Endodermal cell (in vitro differentiated cells): ENCODE measurements at places on chromosomes 5 and 9. TPM values are rescaled to one million over a fixed set of nuclear protein-coding genes. Genes with fewer than 3 reads are reported as not detected.
A peak's percentile ranks its signal among the peaks of the same experiment; 100 is the strongest.

- H3K27ac ChIP-seq = no peak overlapping the region
- no peaks in the 10 kb centered on the region for H3K27me3 ChIP-seq
- H3K4me3 ChIP-seq = no peak overlapping the region
- H3K36me3 ChIP-seq = peaks cover 8% of the 10 kb centered on the region
- H3K4me1 ChIP-seq = no peaks in the 10 kb centered on the region
These were observed 20.0 kb downstream of the F2R start for GRCh38 chr5:76735762-76736545.

DNA sequence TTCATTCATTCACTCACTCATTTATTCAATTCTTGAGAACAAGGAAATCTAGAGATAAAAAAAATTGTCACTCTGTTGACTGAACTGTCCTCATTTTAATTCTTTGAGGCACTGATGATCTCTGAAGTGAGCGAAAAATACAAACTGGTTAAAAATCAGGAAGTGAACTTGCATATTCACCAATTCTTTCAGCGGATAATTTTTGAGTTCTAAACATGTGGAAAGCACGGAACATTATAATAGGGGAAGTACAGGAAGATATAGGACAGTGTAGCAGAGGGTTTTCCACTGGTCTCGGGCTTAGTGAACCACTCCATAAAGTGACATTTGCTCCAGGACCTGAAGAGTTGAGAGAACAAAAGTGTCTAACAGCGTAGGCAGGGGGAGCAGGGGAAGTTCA lies 169.5 kb downstream of the TLR4 start:
- no peaks in the 10 kb centered on the region for H3K4me1 ChIP-seq
- H3K36me3 ChIP-seq = no peaks in the 10 kb centered on the region
- no peak overlapping the region for H3K27ac ChIP-seq
- no peak overlapping the region for H3K4me3 ChIP-seq

- H3K4me1 ChIP-seq = no peaks in the 10 kb centered on the region
- no peaks in the 10 kb centered on the region for H3K36me3 ChIP-seq
- H3K27ac ChIP-seq = no peak overlapping the region
- no peak overlapping the region for H3K4me3 ChIP-seq
These were observed 4.9 kb upstream of the AMACR start for GRCh38 chr5:34012791-34013190.

GRCh38 chr5:131595088-131596033 lies 39.7 kb downstream of the RAPGEF6 start:
- no peaks in the 10 kb centered on the region for H3K27me3 ChIP-seq
- peaks cover 10% of the 10 kb centered on the region for H3K36me3 ChIP-seq
- DNase-seq = no peak
- H3K4me1 ChIP-seq = no peaks in the 10 kb centered on the region
- H3K27ac ChIP-seq = no peak overlapping the region
- H3K4me3 ChIP-seq = no peak overlapping the region

DNA sequence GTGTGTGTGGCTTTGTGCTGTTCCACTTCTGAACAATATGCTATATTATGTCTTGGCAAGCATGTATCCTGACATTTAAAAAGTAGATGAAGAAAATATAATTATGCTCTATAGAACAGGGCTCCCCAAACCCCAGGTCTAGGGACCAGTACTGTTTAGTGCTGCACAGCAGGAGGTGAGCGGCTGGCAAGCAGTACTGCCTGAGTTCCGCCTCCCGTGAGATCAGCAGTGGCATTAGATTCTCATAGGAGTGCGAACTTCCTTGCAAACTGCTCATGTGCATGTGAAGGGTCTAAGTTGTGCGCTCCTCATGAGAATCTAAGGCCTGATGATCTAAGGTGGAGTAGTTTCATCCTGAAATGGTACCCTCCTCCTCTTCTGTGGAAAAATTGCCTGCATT lies 979.1 kb upstream of the CTNND2 start:
- H3K36me3 ChIP-seq = no peaks in the 10 kb centered on the region
- no peaks in the 10 kb centered on the region for H3K4me1 ChIP-seq

DNA sequence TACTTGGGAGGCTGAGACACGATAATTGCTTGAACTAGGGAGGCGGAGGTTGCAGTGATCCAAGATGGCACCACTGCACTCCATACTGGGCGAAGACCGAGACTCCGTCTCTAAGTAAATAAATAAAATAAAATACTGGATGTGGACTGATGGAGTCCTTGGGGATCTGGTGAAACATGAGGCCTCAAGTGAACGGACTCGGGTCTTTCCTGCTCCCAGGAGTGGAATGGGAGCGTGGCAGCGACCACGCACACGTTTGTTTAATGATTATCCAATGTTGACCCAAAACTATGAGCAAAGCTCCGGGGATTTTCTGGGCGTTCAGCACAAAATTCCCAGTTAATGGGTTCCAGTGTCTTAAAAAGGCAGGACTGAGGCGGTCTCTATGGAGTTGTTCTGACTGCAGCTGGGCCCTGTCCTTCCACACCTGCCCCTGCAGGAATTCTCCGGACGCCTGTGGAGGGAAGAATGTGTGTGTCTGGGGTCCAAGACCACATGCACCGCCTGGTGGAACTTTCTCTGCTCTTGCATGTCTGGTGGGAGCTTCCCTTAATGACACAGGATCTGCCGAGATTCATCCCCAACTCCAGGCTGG lies 26.6 kb downstream of the NEK6 start:
- H3K4me1 ChIP-seq = no peaks in the 10 kb centered on the region
- DNase-seq = no peak
- H3K27me3 ChIP-seq = no peaks in the 10 kb centered on the region
- H3K36me3 ChIP-seq = peaks cover 1% of the 10 kb centered on the region
- H3K4me3 ChIP-seq = no peak overlapping the region

DNA sequence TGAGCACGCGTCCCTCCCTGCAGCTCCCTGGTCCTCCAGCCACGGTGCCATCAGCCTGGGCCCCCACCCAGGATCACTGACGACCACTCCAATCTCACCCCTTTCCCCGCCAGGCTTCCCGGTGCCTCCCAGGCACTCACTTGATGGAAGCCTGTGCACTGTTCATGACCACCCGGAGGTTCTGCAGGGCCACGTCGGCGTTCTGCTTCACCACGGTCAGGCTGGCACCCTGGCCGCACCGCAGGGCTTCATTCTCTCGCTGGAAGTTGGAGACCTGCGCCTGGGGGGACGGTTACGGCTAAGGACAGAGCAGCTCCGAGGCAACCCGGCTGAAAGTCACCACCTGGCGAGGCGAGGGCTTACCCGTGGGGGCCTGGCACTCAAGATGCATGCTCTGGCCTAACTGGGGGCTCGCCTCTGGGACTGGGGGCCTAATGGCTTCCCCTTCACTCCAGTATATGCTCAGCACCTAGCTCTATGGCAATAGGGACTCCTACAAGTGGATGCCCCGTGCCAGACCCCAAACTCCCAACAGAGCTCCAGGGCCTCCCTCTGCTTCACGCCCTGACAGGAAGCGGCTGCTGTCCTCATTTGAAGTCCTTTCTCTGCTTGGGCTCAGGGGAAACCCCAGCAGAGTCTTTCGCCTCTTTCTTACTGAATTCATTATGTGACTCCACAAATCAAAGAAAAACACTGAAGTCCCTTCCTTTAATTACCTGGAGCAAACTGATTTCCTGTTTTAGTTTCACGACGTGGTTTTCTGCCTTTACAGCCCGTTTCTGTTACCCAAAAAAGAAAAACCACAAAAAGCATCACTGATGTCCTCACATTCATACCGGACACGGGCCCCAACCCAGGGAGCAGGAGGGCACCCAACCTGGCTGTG lies 4.2 kb upstream of the SNAPC4 start:
- H3K36me3 ChIP-seq = peaks cover 47% of the 10 kb centered on the region
- no peak overlapping the region for H3K27ac ChIP-seq
- H3K4me3 ChIP-seq = no peak overlapping the region
- no peak for DNase-seq

- H3K36me3 ChIP-seq = no peaks in the 10 kb centered on the region
- no peak for DNase-seq
- H3K27ac ChIP-seq = no peak overlapping the region
- no peak overlapping the region for H3K4me3 ChIP-seq
- no peaks in the 10 kb centered on the region for H3K4me1 ChIP-seq
These were observed 216.6 kb downstream of the SGCD start for GRCh38 chr5:156543348-156544145.

DNA sequence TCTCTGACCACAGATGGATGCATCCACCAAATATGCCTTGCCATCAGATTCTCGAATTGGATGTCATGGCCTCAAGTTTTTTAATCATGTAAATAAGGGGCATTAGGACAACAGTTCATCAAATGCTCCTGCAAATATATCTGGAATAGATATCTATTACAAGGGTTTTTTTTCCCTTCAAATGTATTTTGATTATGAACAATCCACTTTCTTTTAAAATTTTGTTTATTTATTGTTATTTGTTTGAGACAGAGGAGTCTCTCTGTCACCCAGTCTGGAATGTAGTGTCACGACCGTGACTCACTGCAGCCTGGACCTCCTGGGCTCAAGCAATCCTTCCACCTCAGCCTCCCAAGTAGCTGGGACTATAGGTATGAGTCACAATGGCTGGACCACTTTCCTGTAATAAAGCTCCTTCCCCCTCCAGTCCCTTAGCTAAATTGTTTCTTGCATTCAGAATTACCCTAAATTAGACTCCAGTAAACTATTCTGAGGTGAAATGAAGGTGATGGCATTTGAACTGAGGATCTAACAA lies 1412.1 kb downstream of the EFNA5 start:
- H3K27ac ChIP-seq = no peak overlapping the region
- no peaks in the 10 kb centered on the region for H3K36me3 ChIP-seq
- no peak overlapping the region for H3K4me3 ChIP-seq
- DNase-seq = no peak
- H3K4me1 ChIP-seq = no peaks in the 10 kb centered on the region
- no peaks in the 10 kb centered on the region for H3K27me3 ChIP-seq

GRCh38 chr5:96220610-96221390 lies 212.2 kb downstream of the PCSK1 start:
- H3K27me3 ChIP-seq = no peaks in the 10 kb centered on the region
- DNase-seq = no peak
- H3K27ac ChIP-seq = no peak overlapping the region
- H3K4me3 ChIP-seq = no peak overlapping the region
- no peaks in the 10 kb centered on the region for H3K36me3 ChIP-seq
- no peaks in the 10 kb centered on the region for H3K4me1 ChIP-seq

DNA sequence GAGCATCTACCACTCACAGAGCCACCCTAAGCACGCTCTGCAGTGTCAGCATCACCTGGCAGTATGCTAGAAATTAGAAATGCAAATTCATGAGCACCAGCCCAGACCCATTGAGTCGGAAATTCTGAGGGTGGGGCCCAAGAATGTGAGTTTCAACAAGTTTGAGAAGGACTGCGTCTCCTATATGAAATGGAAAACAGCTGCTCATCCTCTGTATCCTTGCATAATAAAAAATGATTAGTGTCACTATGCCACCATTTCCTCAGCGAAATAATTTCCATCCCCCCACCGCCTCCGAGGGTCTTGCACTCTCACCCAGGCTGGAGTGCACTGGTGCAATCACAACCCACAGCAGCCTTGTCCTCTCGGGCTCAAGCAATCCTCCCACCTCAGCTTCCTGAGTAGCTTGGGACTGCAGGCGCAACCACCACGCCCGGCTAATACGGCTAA lies 1.3 kb upstream of the IQGAP2 start:
- H3K4me1 ChIP-seq = no peaks in the 10 kb centered on the region
- DNase-seq = no peak
- H3K4me3 ChIP-seq = peak overlapping the region; percentile 88

DNA sequence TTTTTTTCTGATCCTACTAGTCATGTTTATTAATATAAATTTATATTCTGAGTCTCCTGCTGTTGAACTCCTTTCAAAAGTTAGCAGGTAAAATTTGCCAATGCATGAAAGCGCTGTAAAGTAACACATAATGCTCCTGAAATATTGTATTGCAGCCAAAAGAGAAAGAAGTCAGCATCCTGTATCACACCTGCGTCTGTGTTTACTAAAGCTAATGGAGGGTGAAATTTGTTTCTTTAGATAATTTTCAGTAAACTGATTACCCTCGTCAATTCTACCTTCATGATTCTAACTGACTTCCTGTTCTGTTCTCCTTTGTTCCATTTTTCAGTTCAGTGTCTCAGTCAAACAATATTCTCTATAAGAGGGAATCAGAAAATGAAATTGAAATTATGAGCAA lies 415.4 kb downstream of the CDH9 start:
- no peaks in the 10 kb centered on the region for H3K4me1 ChIP-seq
- DNase-seq = no peak
- H3K27me3 ChIP-seq = no peaks in the 10 kb centered on the region
- H3K4me3 ChIP-seq = no peak overlapping the region
- H3K27ac ChIP-seq = no peak overlapping the region

- peaks cover 12% of the 10 kb centered on the region for H3K4me1 ChIP-seq
- H3K27me3 ChIP-seq = peaks cover 19% of the 10 kb centered on the region
- H3K36me3 ChIP-seq = peaks cover 4% of the 10 kb centered on the region
- DNase-seq = no peak
- H3K27ac ChIP-seq = no peak overlapping the region
- H3K4me3 ChIP-seq = no peak overlapping the region
These were observed 5.7 kb downstream of the NFIB start for GRCh38 chr9:14307989-14308852.

DNA sequence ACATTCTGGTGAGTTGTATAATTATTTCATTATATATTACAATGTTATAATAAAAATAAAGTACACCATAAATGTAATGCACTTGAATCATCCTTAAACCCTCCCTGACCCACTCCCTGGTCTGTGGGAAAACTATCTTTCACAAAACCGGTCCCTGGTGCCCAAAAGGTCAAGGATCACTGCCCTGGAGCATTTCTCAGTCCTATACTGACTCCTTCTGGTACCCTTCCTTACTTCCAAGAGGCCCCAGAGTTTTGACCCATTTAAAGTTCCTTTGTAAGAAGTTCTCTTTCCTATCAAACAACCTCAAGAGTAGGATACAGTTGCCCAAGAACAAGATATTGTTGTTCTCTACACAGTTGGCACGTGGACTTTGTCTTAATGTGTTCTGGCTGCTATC lies 88.9 kb upstream of the TRPM3 start:
- H3K4me1 ChIP-seq = no peaks in the 10 kb centered on the region
- H3K4me3 ChIP-seq = no peak overlapping the region
- DNase-seq = no peak

DNA sequence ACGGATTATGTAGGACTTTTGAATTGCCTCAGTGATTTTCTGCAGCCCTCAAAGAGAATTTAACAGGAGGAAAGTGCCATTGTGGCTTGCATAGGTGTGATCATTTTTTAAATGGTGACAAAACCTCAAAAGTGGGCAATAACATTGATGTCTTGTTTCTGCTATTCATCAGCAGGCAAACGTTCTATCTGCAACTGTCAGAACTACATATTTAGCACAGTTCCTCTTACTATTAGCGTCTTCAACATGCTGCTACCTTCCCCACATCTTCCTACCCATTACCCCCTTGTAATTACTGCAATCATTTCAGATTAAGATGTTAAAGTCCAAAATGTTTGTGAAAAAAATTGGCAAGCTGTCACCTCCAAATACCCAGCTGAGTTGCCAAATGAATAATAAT lies 254.6 kb downstream of the SMARCA2 start:
- DNase-seq = no peak
- no peak overlapping the region for H3K27ac ChIP-seq
- peaks cover 36% of the 10 kb centered on the region for H3K36me3 ChIP-seq
- H3K27me3 ChIP-seq = no peaks in the 10 kb centered on the region
- H3K4me3 ChIP-seq = no peak overlapping the region

- H3K4me1 ChIP-seq = peaks cover 25% of the 10 kb centered on the region
- no peaks in the 10 kb centered on the region for H3K27me3 ChIP-seq
- no peaks in the 10 kb centered on the region for H3K36me3 ChIP-seq
- DNase-seq = peak; percentile 58
- H3K27ac ChIP-seq = no peak overlapping the region
- no peak overlapping the region for H3K4me3 ChIP-seq
These were observed 115.8 kb upstream of the LIFR start for GRCh38 chr5:38672059-38672788.

ADGRD2 gene
- total RNA-seq = 0.40 to 0.78 TPM in 2 of 3 replicates, not detected in the other

IL13 gene
- not detected in 3 replicates for total RNA-seq

MRRF gene
- 22.3 to 25.8 TPM (median 25.2 TPM) in 3 replicates for total RNA-seq

TLX3 gene
- not detected in 2 replicates for total RNA-seq

OR13C8 gene
- total RNA-seq = not detected in 2 replicates

IL31RA gene
- total RNA-seq = not detected in 2 replicates
